ENCODE measurements at places on chromosomes 16 and 17.
A peak's percentile ranks its signal among the peaks of the same experiment; 100 is the strongest.

DNA sequence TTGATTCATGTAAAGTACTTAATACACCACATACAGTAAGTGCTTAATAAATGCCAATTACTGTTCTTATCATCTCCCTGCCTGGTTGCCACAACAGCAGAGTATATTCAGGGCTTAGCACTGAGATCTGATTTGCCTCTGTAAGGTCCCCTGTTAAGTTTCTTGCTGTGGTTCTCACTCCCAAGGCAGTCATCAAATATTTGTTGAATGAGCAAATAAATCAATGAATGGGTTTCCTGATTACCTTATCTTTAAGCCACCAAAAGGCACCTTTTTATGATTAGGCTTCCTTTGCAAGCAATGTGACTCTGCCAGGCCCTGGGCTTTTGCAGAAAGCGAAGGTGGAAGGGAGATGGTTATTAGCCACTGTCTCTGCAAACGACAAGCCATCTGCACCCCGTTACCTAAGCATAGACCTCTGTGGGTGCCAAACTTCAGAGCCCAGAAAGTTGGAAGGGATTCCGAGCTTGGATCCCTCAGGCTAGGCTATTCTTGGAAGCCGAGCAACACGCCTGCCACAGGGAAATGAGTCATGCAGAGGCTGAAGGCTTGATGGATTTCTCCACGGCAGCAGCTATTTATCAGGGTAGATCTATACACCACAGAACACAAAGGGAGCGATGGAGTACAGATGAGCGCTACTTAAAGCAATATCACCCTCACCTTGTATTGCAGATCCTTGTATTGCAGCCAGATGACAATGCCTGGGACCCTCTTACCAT, 102.0 kb downstream of the GRIN2A start:
- no peak for DNase-seq

GRCh38 chr17:68867759-68868516, 87.3 kb downstream of the ABCA8 start:
- DNase-seq = no peak

- DNase-seq = no peak
Measured at GRCh38 chr17:81391293-81391935, 3.8 kb upstream of the BAHCC1 start.

DNA sequence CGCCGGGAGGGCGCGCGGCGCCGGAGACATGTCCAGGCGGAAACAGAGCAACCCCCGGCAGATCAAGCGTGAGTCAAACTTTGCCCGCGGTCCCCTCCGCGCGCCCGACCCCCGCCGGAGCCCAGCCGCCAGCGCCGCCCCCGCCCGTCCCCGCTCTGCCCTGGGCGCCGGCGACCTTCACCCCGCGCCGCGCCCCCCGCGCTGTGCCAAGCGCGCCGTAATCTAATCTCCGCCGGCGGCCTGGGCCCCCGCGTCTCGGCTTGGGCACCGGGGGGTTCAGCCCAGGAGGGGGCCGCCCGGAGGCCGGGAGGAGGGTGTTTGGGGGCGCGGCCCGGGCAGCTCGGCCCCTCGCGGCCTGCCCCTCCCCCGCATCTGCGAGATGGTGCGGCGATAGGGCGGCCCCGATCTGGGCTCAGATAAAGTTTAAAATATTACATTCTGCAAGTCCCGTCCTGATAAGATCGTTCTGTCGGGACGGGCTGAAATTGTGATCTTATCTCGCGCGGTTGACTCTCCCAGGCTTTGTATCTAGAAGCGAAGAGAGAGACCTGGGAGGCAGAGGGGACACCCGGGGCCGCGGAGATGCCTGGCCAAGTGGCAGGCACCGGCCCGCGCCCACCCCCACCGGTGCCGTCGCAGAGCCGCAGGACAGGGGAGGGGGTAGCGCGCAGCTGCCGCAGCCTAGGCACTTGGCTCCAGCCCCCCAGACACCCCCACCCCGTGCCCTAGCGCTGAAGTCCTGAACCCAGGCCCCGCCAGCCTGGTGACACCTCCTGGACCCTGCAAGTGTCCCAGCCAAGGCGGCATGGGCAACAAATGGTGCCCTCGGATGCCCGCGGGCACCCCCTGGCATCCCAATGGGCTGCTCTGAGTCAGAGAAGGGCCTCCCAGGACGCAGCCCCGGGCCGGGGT, 787 bp downstream of the ZFPM1 start:
- DNase-seq = no peak

- no peak for DNase-seq
Measured at GRCh38 chr17:77677630-77678029, 280.9 kb upstream of the TNRC6C start.

DNA sequence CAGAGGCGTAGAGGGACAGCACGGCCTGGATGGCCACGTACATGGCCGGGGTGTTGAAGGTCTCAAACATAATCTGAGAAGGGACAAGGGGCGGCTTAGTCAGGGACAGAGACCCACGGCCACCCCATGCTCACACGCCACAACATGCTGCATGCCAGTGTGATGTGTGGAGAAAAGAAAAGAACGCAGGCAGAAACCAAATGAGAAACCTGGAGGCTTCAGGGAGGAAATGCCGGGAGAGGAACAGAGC, 1.1 kb downstream of the ACTG1 start:
- DNase-seq = no peak

DNA sequence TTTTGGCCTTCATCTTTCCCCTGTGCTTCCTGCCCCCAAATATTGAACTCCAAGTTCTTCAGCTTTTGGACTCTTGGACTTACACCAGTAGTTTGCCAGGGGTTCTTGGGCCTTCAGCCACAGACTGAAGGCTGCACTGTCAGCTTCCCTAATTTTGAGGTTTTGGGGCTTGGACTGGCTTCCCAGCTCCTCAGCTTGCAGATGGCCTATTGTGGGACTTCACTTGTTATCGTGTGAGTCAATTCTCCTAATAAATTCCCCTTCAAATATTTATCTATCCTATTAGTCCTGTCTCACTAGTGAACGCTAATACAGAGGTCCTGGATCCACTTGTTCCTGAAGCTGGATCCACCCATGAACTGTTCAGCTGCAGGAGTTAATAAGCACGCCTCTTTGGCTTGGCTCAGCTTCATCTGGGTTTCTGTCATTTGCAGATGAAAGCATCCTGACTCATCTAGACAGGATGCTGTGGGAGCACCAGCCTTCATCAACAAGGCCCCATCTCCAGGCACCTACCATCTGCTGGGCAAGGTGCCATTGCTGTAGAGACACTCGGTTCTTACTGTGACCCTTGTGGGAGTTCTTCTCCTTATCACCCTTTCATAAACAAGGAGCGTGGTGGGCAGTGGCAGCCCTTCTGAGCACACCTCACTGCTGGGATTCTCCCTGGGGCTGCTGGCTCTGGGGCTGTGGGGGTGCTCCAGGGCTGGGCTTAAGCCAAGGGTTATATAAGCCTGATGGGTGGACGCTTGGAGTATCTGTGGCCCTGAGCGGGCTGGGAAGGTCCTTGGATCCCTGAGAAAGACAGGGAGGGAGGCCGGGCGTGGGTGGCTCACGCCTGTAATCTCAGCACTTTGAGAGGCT, 23.1 kb downstream of the LAT start:
- peak; percentile 51 for DNase-seq

DNA sequence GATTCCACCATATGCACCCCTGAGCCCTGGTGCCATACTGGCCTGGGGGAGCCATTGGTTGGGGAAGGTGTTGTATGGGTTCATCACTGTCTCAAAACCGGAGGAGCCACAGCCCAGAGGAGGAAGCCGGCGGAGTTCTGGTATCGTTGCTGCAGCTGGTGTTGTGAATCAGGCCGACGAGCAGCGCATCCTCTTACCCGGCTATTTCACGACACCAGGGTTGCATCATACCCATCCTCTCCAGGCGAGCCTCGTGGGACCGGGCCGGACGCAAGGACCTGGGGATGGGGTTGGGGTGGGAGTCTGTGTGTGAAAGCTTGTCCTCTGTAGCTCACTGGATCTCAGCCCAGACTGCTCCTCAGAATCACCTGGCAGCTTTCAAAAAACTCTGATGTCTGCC, 6.6 kb upstream of the SLC12A3 start:
- DNase-seq = no peak

GRCh38 chr16:73050201-73051099, 2.5 kb upstream of the ZFHX3 start:
- DNase-seq = no peak

DNA sequence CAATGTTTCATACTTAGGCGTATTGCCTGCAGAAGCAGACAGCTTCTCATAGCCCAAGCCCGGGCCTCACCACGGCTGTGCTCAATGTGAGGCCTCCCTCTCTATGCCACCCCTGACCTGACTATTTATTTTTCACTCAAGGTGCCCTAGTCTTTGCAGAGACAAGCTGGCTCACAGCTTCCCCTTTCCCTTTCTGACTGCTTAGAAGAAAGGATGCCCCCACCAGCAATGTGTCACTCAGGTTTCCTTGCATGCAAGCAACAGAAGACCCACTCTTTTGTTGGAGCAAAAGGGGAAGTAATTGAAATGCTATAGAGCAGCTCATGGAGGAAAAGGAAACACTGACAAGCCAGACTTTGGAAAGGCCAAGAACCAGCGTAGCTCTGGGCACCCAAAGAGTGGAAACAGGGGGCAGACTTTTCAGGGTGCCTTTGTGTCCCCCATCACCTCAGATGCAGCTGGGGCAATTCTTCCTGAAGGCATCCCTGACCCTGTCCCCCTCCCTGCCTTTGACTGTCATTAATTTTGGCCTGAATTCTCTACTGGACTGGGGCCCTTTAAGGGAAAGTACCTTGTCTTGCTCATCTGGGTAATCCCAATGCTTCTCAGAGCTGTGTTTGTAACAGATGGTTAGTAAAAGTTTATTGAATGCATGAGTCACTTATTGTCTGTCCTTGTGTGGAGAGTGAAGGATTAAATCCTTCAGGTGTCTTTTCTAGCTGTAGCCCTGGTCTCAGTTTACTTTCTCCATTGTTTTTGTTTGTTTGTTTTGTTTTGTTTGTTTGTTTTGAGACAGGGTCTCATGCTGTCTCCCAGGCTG, 17.8 kb downstream of the RGS9 start:
- DNase-seq = no peak

DNA sequence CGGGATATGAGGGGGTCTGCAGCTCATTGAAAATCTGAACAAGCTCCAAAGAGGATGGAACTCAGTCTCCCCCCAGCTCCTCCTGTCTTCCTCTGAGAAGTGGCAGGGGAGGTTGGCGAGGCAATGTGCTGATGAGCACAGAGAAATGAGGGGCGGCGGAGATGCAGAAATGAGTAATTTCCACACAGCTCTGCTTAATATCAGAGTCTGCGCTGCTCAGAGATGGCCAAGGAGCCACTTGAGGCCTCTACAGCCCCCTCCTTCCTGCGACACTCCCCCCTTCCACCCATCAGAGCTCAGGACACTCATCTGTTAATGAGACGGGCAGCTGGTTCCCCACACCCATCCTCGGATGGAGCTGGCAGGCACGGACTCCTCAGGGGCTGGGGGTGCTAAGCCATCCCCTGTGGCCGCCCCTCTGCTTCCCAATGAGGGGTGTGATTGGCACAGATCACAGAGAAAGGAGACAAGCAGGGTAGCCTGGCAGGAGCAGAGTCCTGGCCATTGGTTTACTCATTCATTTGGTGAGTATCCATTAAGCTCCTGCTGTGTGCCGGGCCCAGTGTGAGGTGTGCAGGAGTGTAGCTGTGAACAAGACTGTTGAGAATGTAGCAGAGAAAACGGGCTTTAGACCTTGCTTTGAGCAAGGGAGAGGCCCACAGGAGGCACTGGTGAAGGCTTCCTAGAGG, 12.7 kb upstream of the CRHR1 start:
- no peak for DNase-seq

- DNase-seq = no peak
Measured at GRCh38 chr17:79952265-79952877, 83.3 kb downstream of the TBC1D16 start.

DNA sequence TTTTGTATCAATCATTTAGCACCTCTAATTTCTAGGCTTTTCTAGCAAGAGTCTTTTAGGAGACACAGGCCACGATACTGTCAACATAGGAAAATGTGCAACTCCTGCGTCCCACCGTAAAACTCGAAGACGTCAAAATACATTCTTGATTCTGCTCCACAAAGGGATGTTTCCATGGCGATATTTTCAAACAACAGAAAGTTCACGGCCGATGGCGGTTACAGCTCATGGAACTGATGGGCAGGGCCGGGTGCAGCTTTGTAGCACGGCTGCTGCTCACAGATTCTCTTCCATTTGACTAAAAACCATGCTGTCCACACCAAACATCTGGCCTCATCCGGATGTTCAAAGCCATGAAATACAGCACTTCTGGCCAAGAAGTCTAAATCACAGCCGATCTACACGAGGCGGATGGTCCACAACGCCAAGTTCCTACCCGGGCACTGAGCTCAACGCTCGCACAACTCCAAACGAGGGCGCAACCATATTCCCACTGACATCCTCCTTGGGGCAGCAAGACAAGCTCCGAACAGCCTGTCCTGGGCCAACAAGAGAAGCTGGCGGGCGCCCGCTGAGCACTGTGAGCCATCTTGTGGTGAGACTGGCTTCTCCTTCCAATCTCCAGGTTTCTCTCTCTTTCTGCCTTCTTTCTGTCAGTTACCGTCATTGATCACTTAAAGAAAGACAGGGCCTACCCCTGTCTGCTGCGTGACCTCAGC, 79.8 kb downstream of the ZNF778 start:
- no peak for DNase-seq

- DNase-seq = no peak
Measured at GRCh38 chr17:64340557-64340956, 50.1 kb downstream of the PECAM1 start.

- DNase-seq = no peak
Measured at GRCh38 chr17:4087911-4088693, 54.7 kb downstream of the ZZEF1 start.

GRCh38 chr16:11076259-11077018, 132.1 kb downstream of the CLEC16A start:
- peak; percentile 65 for DNase-seq

DNA sequence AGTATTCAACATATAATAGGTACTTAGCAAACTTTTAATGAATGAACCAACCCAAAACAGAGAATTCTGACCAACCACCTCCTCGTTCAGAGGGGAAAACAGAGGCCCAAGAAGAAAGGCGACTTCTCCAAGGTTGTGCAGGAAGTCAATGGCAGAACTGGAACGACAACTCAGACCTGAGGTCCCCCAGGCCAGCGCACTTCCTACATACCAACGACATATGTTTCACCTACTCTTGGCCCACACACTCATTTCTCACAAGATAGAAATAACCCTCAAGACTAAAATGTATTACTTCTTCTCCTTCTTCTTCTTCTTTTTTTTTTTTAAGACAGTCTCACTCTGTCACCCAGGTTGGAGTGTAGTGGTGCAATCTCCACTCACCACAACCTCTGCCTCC, 14.4 kb downstream of the CHCT1 start:
- DNase-seq = no peak

- DNase-seq = no peak
Measured at GRCh38 chr17:43482103-43483012, 1.4 kb upstream of the DHX8 start.

DNA sequence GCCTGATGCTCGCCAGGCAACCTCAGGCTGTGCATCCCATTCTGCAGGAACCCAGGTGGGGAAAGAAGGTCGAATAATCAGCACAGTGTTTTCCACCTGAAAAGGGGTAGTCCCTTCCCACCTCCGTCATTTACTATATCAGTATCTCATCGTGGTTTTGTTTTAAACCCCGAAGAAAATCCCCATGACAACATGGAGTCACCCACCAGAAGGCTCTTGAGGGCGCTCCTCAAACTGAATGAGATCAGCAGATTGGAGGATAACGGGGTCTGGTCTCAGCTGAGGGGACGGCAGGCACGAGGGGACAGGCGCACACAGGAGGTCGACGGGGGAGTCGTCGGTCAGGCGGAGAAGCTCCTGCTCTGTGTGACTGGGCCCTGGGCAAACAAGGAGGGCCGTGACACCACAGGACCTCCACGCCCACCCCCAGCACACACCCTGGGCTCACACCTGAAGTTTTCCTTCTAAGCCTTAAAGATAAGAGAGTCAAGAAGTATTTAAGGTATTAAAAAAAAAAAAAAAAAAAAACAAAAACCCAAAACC, 44.2 kb downstream of the MARF1 start:
- no peak for DNase-seq

- no peak for DNase-seq
Measured at GRCh38 chr16:55120826-55121225, 190.2 kb downstream of the IRX5 start.

All from stimulated activated CD4-positive, alpha-beta T cell treated with anti-CD3 and anti-CD28 coated beads, Interleukin-4, amount 100 ng/mL, for 48 hours (primary cell).